Cerebellar cortex (tissue), 1 donor: ENCODE measurements at places on chromosomes 6 and 20.

- no peak for DNase-seq
Measured at GRCh38 chr6:398065-398464, 6.5 kb downstream of the IRF4 start.

DNA sequence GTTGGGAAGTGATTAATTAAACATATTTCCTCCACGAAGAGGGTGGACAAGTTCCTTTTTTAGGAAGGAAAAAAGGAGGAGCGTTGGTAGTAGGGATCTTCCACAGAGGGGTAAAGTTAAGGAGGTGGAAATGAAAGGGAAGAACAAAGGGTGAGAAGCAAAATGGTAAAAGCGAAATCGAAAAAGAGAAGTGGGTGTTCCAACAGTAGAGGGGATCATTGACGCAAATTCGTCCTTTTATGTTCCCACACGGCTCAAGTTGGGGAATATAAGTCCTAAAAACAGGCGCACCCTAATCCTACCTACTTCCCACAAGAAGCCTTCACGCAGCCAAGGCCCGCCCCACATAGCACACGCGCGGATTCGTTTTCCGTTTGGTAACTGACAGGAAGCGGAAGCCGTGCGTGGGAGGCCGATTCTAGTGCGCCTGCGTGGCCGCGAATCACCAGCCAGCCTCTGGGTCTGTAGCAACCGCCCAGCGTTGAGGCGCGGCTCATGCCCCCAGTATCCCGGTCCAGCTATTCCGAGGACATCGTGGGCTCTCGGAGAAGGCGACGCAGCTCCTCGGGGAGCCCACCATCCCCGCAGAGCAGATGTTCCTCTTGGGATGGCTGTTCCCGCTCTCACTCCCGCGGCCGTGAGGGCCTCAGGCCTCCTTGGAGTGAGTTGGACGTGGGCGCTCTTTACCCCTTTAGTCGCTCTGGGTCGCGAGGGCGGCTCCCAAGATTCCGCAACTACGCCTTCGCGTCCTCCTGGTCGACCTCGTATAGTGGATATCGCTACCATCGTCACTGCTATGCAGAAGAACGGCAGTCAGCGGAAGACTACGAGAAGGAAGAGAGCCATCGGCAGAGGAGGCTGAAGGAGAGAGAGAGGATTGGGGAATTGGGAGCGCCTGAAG, at the start of gene NKAPL:
NKAPL (plus strand) TSS at position 421 of the 901 bp plus-strand sequence; CDS start at position 496, 75 bp downstream.
- DNase-seq, result peak; percentile 64

DNA sequence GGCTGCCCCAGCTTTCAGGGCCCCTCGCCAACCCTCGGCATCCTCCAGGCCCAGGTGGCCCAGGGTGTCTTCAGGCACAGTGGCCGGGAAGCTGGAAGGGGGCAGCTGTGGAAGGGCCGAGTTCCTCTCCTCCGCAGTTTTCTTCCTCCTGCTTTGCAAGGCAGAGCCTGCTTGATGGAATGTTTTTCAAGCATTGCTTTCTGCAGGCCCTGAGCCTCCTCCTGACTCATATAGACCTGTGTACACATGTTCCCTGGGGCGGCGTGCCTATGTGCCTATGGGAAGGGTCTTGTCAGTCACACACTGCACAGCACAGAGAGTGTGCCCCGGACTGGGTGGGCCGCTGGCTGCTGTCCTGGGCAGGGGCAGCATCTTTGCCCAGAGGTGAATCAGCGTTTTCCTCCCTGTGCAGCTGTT, 107.5 kb downstream of the ERMARD start:
- DNase-seq, result no peak

DNA sequence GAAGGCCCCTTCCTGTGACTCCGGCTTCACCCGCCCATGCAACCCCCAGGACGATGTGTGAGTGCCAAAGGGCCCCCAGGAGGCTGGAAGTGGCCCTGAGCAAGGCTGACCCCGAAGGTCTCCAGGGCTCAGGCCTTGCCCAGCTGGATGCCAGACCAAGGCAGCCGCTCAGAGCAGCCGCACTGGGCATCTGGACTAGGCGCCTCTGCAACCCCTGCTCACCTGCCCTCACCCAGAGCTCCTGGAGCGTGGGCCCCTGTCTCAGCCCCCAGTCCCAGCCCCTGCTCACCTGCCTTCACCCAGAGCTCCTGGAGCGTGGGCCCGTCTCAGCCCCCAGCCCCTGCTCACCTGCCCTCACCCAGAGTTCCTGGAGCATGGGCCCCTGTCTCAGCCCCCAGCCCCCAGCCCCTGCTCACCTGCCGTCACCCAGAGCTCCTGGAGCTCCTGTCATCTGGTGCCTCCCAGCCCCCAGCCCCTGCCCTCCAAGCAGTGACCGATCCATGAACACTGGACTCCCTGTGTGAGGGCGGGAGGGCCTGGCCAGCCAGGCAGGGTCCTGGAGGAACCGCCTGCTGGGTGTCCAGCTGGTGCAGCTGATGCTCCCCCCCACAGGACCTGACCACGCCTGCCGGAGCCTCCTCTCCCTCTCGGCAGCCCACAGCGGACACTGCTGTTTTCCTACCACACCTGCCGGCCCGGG, 1.1 kb downstream of the SRMS start:
- no peak for DNase-seq

GRCh38 chr6:136782021-136782770, 10.1 kb downstream of the MAP3K5 start:
- no peak for DNase-seq

DNA sequence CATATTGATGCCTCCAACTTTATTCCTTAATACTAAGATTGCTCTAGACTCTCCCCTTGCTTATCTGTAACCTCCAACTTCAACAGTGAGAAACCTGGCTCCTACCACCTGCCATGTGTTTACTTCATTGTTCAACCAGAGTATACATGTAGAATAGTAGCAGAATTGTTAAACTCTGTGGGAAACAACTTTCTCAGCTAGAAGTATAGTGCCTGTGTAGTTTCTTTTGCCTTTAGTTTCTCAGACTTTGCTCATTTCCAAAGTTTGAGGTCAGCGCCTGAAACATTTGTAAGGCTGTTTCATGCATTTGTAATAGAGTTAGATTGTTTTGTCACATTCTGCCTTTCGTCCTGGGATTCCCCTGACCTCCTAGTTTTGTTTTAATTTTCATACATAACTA, 34.9 kb upstream of the HECA start:
- DNase-seq, result no peak

- peak; percentile 54 for DNase-seq
Measured at GRCh38 chr20:44388466-44389023, 33.0 kb downstream of the HNF4A start.

DNA sequence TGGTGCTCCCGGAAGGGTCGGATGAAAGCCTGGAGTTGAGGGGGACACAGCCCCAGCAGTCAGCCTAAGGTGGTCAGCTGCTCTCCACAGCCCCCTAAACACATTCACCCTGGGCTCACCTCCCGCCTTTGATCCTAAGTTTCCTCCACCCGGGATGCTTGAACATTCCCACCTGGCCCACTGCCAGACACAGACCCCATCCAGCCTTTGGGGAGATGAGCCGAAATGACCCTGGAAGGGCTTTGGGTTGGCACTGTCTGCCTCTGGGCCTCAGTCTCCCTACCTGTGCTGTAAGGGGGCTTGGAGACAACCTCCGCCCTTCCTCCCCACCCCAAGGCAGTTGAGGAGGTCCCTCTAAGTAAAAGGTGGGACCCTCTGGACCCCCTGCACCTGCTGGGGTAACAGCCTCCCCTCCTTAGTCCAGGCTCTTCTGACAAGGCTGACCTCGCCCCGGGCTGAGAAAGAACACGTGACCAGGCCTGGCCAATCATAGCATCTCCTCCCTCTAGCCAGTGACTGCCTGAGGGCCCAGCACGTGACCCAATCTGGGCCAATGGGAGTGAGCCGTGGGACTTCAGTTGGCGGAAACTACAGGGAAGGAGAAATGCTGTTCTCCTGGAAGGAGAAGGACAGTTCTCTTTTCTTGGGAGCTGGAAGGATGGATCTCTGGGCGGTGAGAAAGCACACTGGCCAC, 16.9 kb upstream of the UBE2V1 start:
- DNase-seq, result no peak

- DNase-seq, result no peak
Measured at GRCh38 chr6:67141005-67141404, 1434.0 kb upstream of the EYS start.

DNA sequence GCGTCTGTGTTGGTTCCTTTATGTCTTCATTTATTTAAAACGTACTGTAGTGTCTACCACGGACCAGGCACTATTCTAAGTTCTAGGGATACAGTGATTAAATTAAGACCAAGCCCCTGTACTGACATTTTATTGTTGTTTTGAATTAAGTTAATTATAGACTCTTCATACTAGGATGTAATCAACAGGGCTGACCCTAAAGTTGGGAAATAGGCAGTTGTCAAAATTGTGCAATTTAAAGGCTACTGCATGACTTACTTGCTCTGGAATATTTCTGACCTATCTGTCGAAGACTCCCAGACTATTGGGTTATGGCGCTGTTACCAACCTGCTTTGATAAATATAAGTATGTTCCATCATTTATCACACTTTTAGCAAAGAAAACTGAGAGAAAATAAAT, 6.7 kb downstream of the MYO6 start:
- DNase-seq, result no peak

- no peak for DNase-seq
Measured at GRCh38 chr6:24522228-24523176, 27.7 kb downstream of the ALDH5A1 start.

DNA sequence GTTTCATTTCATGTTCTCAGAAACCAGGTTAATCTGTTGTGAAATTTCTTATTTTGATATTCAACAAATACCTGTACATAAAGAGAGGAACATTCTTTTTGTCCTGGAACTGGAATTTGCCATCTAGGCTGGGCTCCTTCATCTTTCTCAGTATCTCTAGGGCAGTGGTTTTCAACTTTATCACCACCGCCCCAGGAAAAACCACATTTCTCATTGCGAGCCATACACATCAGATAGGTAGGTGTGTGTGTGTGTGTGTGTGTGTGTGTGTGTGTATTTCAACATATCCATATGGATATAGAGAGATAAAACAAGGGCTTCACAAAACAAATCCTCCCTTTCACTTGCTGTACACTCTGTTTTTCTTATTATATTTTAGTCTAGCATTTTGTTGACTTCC, 24.1 kb downstream of the BFSP1 start:
- DNase-seq, result no peak

DNA sequence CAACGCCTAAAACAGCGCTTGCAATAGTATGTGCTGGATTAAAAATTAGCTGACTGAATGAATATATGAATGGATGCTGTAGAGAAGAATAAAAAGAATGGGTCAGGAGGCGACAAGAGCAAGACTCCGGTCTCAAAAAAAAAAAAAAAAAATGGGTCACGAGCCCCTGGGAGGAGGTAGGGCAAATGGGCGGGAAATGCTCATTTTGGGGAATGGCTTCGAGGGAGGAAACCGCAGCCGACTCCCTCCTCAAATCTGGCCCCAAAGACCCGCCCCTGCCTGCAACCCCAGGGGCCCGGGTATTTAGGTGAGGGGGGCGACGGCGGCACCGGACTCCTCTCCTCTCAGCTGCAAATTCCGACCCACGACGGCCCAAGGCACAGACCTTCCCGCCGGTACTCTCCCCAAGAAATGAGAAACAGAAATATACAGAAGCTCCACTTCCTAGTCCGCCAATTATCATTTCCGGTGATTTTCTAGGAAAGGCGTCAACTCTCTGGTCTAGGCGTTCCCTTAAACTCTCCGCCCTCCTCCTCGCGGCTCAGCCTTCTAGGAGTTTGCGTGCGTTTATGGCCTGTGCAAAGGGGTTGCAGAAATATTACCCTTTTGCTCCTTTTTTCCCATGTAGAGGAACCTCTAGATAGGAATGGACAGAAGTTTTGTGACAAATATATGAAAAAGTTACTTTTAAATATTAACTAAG, at the start of gene ZNF311:
ZNF311 (minus strand) TSS at position 133 of the 703 bp plus-strand sequence. CDS start 1,361 bp downstream, outside the sequence.
- DNase-seq, result peak; percentile 34

GRCh38 chr6:119361209-119361608, 11.6 kb upstream of the MAN1A1 start:
- no peak for DNase-seq
